Stimulated activated CD4-positive, alpha-beta T cell treated with anti-CD3 and anti-CD28 coated beads, Interleukin-2, amount 100 ng/mL, for 24 hours (primary cell): ENCODE measurements at places on chromosomes 3 and 15.

GRCh38 chr3:58020783-58021071 lies 12.5 kb downstream of the FLNB start:
- no peak for DNase-seq

DNA sequence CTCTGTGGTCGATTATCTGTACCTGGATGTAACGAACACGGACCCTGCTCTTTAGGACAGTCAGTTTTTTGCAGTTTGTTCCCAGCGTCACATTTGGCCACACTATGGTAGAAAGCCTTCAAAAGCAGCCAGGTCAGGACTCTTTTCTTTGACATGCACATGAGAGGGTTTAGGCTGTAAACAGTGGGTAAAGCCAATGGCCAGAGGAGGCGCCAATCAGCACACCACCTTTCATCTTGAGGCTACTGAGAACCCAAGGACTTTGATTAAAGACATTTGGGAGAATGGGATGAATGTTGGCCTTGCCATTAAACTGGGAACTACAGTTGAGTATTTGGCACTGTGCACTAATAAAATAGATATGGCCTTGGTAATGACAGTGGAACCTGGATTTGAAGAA lies 225.9 kb downstream of the OXSM start:
- DNase-seq, result no peak

- DNase-seq, result no peak
Measured at GRCh38 chr3:1394188-1394587, 301.4 kb downstream of the CNTN6 start.

- DNase-seq, result no peak
Measured at GRCh38 chr15:67606742-67607141, 64.2 kb downstream of the MAP2K5 start.

DNA sequence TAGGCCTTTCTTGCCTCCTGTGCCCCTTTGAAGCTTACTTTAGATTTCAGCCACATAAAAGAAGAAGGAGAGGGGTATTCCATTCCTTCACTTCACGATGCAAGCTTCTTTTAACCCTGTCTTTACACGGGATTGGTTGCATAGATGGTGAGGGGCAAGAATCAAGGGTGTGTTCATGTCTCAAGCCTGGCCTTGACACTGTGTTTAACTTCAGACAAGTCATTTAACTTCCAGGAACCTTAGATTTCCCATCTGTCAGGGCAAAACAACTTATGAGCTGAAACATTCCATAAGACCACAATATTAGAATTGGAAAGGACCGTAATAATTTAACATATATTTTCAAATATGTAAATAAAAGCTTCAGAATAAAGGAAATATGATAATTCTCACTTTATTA lies 344.5 kb downstream of the MFSD1 start:
- DNase-seq, result no peak

DNA sequence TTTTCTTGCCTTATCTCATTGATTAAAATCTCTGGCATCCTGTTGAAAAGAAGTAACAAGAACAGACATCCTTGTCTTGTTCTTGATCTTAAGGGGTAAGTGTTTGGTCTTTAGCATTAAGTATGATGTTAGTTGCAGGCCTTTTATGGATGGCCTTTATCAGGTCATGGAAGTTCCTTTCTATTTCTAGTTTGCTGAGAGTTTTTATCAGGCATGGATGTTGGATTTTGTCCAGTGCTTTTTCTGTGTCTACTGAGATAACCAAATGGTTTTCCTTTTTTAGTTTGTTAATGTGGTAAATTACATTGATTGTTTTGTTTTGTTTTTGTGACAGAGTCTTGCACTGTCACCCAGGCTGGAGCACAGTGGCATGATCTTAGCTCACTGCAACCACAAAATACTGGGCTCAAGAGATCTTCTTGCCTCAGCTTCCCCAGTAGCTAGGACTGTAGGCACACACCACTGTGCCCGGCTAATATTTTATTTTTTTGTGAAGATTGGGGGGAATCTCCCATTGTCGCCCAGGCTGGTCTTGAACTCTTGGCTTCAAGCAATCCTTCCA lies 26.3 kb downstream of the MRAS start:
- no peak for DNase-seq

GRCh38 chr15:79644091-79644490 lies 212.0 kb downstream of the MINAR1 start:
- no peak for DNase-seq

GRCh38 chr15:40340740-40341400 lies at the start of gene CCDC9B:
Gene CCDC9B, minus strand, starts transcription at chr15:40340939. Its CDS starts 120 bp downstream, at chr15:40340819.
- DNase-seq, result no peak

DNA sequence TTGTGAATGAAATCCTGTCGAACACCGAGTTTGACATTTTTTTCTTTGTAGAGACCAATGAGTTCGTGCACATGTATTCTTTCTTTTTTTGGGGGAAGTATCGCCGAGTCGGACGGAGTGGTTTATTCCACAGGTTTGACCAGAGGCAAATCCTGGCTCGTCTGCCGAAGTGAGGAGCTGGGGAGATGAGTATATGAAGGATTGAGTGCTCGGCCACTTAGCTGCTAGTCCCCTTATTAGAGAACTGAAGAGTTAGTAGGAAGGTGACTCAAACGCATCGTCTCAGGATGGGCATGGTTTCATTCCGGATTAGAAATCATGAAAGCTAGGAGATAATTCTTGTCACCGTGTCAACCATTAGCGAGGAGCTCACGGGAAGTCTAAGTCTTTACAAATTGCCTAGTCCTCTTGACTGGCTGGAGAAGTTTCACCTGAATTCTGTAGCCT lies 154.7 kb upstream of the GOLIM4 start:
- DNase-seq, result no peak

- DNase-seq, result no peak
Measured at GRCh38 chr15:95701410-95701809, 629.1 kb upstream of the NR2F2 start.

GRCh38 chr15:92813485-92813884 lies 86.6 kb upstream of the CHD2 start:
- DNase-seq, result no peak

DNA sequence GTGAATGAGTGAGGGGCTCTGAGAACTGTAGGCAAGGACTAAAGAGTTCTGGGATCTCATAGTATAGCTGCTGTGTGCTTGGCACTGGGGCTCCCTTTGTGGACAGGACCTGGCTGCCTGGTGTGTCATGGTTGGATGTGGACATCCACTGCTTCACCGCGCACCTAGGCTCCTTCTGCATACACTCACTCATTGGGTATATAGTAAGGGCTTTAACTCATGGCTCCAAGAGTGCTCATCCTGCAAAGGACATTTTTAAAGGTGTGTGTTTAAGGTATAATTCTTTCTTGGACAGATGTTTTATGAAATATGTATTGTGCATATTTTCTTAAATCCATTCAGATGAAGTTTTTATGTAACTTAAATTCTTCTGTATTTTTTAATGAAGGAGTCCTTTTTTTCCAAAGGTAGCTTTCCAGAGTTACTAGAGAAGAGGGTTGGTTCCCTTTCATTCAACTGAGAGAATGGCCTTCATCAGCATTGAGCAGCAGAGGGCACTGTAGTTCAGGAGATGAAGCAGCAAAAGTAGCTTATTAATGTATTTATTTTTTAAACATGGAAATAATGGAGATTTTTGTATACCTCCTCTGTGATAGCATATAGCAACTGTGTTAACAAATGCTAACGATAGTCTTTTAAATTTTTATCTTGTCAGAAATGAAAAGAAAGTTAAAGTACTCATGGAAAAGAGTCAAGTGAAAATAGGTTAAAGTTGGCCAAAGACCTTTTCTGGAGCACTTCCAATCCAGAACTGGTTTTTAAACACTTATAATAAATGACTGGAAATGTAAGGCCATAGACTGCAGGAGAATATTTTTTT lies 25.2 kb downstream of the OXNAD1 start:
- DNase-seq, result peak; percentile 48

- DNase-seq, result no peak
Measured at GRCh38 chr3:144482876-144483275, 511.3 kb downstream of the DIPK2A start.

DNA sequence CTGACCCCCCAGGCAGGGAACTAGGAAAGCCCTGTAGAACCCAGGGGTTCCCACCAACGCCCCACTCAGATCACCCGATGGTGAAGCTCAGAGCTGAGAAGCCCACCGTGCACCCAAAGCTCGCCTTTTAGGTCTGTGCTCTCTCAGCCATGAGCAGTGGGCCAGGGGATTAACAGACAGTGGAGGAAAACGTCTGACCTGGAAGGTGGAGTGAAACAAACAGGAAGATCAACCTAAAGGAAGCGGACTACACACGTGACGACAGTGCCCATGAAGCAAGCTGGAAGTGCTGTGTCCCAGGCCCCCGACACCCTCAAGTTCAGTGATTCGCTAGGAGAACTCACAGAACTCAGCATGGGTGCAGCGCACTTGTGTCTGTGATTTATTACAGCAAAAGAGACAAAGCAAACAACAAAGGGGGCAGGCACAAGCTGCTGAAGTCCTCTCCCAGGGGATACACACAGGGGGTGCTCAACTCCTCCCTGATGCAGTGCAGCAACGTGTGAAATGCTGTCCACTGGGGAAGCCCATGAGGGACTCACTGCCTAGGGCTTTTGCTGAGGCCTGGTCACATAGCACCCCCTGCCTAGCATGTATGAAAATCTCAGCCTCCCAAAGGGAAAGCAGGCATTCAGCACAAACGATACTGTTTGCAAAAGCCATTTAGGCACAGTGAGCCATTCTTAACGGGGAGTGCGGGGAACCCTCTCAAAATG lies 43.5 kb downstream of the CFAP92 start:
- DNase-seq, result no peak

- no peak for DNase-seq
Measured at GRCh38 chr15:51087513-51087912, 7.2 kb downstream of the TNFAIP8L3 start.

DNA sequence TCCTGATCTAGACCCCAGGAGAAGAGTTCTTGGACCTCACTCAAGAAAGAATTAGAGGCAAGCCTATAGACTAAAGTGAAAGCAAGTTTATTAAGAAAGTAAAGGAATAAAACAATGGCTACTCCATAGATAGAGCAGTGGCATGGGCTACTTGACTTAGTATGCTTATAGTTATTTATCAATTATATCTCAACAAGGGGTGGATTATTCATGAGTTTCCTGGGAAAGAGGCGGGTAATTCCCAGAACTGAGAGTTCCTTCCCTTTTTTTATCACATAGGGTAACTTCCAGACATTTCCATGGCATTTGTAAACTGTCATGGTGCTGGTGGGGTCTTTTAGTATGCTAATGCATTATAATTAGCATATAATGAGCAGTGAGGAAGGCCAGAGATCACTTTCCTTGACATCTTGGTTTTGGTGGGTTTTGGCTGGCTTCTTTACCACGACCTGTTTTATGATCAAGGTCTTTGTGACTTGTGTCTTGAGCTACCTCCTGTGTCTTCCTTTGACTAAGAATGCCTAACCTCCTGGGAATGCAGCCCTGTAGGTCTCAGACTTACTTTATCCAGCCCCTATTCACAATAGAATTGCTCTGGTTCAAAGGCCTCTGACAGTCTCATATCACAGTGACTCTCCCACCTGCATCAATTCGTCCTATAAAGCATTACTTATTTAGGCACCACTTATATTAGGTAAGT lies 35.3 kb upstream of the PLSCR2 start:
- no peak for DNase-seq

GRCh38 chr3:81468391-81468790 lies 293.1 kb downstream of the GBE1 start:
- DNase-seq, result no peak

DNA sequence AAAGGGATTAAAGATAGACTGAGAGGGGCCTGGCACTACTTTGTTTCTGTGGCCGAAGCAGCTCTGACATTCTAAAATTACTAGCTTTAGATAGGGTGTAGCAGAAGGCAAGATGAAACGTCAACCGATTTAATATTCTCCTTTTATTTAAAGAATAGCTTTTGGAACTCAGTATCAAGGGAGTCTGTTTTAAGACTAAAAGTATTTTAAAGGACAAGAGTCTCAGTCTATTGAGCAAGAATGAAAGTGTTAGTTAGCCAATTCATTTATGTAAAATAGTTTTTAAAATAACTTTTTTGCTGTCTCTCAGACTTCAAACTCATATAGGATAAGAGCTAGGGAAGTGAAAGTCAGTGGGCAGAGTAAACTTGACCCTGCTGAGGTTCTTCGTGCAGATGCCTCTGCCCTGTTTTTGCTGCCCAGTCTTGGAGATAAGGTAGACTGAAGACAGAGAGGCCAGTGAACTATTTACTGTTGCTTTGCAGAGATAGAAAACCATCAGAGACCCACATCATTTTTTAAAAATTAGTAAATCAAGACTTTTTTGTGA lies 1090.9 kb downstream of the ROBO2 start:
- DNase-seq, result no peak
